Effector CD4-positive, alpha-beta T cell (primary cell): ENCODE measurements at places on chromosomes 7 and 10.

DNA sequence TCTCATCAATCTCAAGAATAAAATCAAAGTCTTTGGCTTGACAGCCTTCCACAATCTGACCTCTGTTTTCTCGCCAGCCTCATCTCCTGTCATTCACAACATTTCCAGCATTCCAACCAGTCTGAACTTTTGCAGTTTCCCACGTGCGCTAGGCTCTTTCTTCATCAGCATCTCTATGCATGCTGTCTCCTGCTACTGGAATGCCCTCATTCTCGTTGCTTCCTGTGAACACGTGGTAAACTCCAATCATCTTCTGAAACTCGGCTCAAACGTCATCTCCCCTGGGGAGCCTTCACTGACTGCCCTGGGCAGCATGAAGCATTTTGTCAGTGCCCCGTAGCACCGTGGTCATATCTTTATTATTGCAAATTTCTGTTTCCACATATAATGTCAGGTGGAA lies 12.2 kb upstream of the RSBN1L start:
- DNase-seq = no peak

DNA sequence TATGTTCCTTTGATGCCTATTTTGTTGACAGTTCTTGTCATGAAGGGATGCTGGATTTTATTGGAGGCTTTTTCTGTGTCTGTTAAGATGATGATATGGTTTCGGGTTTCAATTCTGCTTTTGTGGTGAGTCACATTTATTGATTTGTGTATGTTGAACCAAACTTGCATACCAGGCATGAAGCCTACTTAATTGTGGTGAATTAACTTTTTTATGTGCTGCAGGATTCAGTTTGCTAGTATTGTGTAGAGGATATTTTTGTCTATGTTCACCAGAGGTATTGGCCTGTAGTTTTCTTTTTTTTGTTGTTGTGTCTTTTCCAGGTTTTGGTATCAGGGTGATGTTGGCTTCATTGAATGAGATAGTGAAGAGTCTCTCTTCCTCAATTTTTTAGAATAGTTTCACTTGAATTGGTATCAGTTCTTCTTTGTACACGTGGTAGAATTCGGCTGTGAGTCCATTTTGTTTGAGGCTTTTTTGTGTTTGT lies 345.9 kb downstream of the KIF20B start:
- no peak for DNase-seq

DNA sequence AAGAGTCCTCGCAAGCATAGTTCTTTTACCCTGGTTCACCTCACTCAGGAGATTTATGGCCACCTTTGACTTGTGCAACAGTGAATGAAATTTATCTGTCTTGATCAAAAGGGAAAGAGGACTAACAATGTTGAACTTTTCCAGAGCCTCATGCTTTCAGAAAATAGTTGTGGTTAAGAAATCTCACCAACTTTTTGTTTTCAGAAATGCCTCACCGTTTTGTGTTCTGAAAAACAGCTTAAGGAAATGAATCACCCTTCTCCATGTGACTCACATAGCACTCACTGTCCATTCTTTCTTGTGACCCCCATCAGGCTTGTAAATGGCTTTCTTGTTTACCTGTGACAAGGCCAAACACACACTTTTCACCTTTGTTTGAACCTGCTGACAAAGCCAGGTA lies 148.6 kb upstream of the FAM3C start:
- DNase-seq = no peak

DNA sequence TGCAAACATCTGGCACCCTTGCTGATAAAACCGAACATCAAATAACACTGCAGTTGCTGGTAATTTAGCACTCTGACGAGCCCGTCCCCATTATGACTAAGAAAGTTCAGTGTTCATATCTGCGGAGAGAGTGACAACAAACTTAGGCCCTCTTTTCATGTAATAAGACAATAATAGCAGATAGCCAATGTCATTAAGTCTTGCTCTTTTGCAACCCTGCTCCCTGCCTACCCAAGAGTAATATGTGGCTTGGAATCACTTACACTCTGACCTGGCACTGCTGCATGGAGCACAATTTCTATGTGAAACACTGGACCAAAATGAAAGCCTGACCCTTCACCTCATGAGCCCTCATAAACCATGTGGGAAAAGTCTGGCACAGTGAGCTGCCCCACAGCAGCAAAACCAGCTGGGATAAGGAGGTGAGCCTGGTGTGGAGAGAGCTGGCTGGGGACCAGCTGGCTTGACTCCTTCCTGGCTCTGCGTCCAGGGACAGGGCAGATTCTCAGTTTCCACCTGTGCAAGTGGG lies 86.5 kb downstream of the HIPK2 start:
- no peak for DNase-seq

GRCh38 chr7:108650467-108650866 lies 80.8 kb downstream of the DNAJB9 start:
- DNase-seq = no peak

GRCh38 chr7:18405726-18406125 lies 89.8 kb upstream of the HDAC9 start:
- no peak for DNase-seq

DNA sequence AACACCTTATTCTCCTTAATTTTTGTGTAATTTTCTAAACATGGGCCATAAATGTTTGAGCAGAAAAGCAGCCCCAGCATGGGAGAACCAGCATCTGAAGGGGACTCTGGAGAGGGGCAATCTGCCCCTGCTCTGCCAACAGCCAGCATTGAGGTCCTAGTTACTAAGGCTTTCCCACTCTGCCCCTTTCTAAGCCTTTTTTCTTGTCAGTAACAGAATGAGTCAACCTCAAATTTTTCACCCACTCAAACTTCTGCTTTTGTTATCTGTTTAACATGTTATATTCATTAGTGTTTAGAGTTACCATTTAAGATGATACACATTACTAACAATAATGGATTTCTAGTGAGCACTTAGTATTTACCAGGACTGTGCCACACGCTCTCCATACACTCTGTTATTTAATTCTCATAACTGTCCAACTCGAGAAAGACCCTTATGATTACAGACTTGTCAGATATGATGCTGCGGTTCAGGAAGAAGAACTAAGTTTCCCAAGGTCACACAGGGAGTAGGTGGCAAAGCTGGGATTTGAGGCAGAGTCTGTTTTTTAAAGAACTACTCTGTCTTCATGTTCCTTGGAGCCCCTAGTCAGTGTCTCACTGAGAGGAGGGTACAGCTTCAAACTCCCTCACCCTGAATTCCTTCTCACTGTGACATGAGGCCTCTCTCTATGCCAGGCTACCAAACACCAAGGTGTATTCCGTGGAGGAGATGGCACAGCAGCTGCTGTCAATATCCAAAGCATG lies 19.9 kb upstream of the GPAM start:
- no peak for DNase-seq

GRCh38 chr10:122102869-122103525 lies 114.0 kb downstream of the TACC2 start:
- DNase-seq = no peak

DNA sequence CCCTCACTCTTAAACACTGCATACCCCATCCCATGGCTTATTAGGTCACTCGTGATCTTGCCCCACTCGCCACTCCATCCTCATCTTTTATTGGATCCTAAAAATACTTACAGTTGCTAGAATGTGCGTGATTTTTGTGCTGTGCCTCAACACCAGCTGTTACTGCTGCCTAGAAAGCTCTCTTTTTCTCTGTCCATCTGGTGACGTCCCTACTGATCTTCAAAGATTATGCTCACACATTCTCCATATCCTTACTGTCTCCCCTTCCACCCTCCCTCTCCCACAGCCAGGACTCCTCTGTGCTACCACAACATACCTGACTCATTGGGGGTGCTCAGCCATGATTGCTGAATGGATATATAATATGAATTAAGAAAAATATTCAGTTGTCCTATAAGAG lies 42.0 kb downstream of the CDK6 start:
- DNase-seq = no peak

DNA sequence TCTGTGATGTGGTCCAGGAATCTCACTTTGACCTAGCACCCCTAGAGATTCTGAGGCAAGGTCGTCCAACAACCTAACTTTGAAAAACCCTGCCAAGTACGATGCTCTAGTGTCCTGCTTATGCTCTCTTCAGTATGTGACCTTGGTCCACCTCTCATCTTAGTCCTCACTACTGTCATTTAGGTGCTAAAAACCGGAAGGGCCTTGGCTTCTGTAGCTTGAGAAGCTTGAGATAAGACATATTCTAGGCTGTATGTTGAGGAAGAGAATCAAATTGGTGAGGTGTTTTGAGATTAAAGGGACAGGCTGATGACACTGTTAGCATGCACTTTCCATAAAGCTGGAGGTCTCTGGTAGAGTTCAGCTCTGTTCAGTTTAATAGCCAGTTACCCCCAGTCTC lies 57.0 kb upstream of the MTPN start:
- DNase-seq = no peak

GRCh38 chr10:78744491-78745090 lies 324.2 kb upstream of the ZMIZ1 start:
- no peak for DNase-seq

DNA sequence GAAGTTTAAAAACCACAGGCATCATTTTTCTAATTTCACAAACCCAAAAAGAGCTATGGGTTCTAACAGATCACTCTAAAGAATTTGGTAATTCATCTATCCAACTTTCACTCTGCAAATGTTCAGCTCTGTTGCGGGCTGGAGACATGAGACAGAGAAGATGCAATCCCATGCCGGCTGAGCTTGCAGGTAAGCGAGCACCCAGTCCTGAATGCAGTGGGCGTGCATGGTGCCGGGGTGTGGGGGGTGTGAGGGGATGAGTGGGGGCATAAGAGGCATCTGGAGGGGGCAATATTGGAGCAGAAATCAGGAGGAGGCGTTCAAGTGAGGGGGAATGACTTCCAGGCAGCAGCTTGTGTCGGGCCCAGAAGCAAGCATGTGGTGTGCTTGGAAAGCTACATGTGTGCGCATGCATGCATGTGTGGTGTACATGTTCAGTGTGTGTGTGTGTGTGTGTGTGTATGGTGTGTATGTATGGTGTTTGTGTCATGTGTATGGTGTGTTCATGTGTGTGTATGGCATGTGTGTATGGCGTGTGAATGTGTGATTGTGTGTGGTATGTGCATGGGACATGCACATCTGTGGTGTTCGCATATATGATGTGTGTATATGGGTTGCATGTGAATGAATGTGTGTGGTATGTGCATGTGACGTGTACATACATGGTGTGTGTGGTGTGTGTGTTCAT lies 172.9 kb downstream of the PRKCQ start:
- no peak for DNase-seq

DNA sequence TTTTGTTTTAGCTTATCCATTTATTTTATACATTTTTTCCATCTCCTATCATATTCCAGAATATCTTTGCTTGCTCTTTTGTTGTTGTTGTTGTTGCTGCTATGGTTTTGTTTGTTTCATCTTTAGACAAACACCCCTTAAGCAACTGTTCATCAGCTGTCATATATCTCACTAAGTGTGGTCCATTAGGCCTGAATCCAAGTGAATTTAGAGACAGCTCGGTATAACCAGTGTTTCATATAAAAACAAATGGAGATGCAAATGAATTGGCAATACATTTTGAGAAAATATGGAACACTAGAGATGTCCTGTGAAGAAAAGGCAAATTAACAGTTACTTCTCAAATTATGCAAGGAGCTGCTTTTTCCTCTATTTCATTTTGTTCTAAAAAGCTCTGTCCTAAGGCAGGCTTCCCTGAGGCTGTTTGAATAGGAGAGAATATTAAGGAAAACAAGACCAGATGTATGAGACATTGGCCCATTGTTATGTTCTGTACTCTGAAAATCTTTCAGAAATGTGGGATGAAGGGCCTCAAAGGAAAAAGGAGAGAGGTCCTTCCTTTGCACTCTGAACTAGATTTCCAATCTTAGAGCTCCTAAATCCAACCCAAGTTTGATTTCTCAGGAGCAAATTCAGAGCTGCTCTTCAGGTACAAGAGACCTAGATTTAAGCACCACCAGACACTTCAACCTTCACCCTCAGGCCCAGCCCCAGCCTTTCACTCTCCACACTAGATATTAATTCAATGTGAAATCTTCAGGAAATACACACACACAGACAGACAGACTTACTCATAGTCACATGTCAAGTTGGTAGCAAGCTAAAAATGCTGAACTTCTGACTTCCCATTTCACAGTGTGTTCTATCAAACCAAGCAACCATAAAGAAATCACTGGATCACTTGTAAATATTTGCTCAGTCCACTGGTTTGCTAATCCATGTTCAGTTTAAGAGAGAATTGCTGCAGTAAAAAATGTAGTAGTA lies 5.4 kb downstream of the TFEC start:
- DNase-seq = no peak

DNA sequence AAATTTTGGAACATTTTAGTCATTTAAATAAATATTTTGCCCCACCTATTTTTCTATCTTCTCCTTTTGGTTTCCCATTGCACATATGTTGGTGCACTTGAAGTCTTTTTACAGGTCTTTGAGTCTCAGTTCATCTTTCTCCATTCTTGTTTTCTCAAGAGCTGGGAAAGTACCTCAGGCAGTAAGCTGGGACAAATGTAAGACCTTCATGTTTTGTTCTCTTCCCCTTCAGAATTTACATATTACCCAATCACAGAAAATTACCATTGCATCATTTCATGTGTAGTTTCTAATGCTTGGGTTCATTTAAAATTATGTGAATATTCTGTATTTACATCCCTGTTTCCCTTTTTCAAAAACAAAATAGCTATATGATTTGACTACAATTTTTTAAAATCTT lies 1150.0 kb upstream of the POT1 start:
- no peak for DNase-seq

GRCh38 chr7:96532428-96532935 lies 177.2 kb downstream of the SEM1 start:
- DNase-seq = no peak

- DNase-seq = no peak
These were observed 74.9 kb upstream of the OGDHL start for GRCh38 chr10:49837051-49837478.

- no peak for DNase-seq
These were observed 176.4 kb downstream of the CCDC71L start for GRCh38 chr7:106484562-106484961.

- no peak for DNase-seq
These were observed 1512.8 kb upstream of the LRRTM3 start for GRCh38 chr10:65413001-65413400.

DNA sequence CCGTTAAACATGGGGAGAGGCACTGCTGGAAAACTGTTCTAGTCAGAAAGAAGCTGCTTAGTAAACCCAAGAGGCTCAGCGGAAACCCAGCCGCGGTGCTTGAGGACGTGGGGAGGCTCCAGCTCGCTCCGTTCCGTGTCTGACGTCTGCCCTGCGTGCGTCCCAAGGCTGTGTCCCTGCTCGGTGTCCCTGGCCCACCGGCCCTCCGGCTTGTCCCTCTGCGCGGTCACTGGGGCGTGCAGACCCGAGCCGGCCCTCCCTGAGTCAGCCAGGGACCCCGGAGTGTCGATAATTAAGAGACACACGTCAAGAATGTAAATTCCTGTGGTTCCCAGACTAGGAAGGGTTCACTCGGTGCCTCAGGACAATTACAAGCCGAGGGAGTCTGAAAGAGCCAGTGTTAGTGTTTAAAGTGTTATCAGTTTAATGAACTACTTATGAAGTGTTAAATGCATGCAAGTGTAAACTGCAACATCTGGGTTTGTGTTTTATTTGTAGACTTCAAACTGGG lies 98.9 kb downstream of the WDR11 start:
- no peak for DNase-seq

- no peak for DNase-seq
These were observed 21.4 kb downstream of the TMEM273 start for GRCh38 chr10:49166484-49167400.
